ENCODE measurements at places on chromosomes 7 and 10.

- no peak for DNase-seq
These were observed 30.7 kb downstream of the DUSP5 start for GRCh38 chr10:110528224-110528996.

GRCh38 chr7:47765373-47765979 lies 182.8 kb downstream of the PKD1L1 start:
- no peak for DNase-seq

- DNase-seq = no peak
These were observed 38.1 kb downstream of the TSPAN12 start for GRCh38 chr7:120819861-120820260.

DNA sequence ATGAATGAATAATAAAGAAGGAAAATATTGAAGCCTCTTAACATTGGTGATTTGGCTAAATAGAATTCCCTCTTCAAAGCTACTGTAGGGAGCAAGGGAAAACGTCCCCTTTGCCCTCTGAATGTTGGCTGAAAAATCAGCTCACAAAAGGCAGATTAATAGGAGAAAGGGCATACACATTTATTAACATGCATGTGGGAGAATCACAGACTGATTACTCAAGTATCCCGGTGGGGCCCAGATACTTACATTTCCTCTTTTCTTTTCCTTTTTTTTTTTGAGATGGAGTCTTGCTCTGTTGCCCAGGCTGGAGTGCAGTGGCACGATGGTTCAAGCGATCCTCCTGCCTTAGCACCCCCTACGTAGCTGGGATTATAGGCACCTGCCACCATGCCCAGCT lies 68.5 kb downstream of the HK1 start:
- DNase-seq = no peak

DNA sequence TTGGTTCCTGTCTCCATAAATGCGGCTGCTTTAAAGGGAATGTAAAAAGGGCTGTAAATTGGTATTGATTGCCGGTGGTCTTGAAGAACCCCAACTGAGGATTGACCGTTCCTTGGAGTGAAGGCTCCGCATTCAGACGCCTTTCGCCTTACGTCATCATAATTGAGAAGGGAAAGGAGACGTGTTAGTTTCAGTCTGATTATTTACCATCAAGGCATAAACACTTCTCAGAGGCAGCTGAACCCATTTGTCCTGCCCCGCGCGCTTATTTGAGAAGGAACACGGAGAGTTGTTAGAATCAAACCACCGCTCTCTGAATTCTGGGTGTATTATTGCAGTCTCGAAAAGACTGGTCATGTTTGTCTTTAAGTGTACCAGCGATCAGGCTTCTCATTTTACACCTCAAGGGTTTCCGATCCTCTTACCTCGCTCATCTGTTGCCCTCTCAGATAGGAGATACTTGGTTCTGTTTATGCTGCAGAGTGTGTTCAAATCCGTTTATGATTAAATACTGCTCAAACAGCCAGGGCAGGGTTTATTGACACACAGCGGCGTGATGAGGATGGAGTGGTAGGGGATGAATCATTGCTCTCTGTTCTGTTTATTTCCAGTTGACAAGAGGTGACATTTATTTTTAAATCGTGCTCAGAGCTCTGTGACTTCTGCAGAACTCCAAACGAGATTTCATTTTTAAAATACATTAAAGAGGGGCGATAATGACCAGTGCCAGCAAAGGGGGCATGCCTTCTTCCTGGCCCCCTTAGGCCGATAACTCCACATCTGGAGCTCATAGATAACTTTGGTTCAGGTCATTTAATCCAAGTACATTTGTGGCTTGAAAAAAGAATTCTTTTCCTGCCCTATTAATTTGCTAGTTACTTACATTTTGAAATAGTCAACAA lies 30.4 kb downstream of the FOXK1 start:
- DNase-seq = no peak

- no peak for DNase-seq
These were observed 9.1 kb upstream of the FZD9 start for GRCh38 chr7:73424489-73424885.
